ENCODE measurements at places on chromosomes 5 and 9. TPM values are rescaled to one million over a fixed set of nuclear protein-coding genes. Genes with fewer than 3 reads are reported as not detected.

NXNL2 gene
- 0.13 TPM for total RNA-seq

GNE gene
- total RNA-seq: 11.5 TPM

LRRC19 gene
- not detected for total RNA-seq

SAXO1 gene
- total RNA-seq: not detected

SYK gene
- 0.13 TPM for total RNA-seq

FRMD3 gene
- total RNA-seq: 0.76 TPM

DBH gene
- not detected for total RNA-seq

CDO1 gene
- 1.6 TPM for total RNA-seq

RORB gene
- total RNA-seq: not detected

TPD52L3 gene
- not detected for total RNA-seq

ARL14EPL gene
- under 0.01 TPM for total RNA-seq
